Suprapubic skin (tissue), 4 donors: ENCODE measurements at places on chromosomes 6 and 20. TPM values are rescaled to one million over a fixed set of nuclear protein-coding genes. Genes with fewer than 3 reads are reported as not detected.

Gene NOTCH4
- total RNA-seq: 10.6 TPM

Gene CTSZ
- total RNA-seq: 33.4 TPM

DNA sequence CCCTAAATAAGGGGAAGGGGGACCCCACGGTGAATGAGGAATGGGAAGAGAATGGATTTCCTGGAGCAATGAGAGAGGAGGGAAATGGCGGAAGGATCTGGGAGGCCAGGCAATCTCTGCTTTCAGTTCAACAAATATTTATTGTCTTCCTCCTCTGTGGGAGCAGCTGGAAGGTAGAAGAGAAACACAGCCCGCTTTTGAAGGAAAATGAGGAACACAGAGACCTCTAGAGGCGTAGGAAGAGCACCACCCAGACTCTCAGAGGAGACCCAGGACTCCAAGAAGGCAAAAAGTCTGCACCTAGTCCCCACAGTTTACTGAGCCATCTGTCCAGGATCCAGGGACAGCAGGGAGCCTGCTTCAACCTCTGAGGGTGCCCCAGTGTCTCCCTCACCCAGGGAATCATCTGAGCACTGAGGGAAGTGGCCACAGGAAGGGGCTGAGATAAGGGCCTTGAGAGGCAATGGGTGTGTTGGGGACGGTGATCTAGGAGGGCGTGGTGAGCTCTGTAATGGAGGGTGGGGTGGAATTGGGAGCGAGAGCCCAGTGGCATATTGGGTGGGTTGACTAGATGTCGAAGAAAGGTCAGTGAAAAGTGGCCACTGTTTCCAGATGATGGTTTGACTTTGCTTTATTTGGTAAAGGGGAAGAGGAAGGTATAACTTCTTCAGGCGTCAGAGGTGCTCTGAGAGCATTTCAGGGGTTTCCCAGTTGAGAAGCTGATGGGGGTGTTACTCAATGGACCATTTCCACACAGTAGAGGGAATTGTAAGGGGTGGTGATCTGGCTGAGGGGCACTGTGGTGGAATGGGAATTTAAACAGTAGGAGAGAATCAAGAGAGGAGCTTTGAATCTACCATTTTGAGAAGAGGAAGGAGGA lies 610 bp downstream of the PSORS1C1 start:
- peak overlapping the region; percentile 35 for H3K4me3 ChIP-seq
- DNase-seq: no peak
- H3K4me1 ChIP-seq: peaks cover 53% of the 10 kb centered on the region
- H3K36me3 ChIP-seq: no peaks in the 10 kb centered on the region
- no peaks in the 10 kb centered on the region for H3K27me3 ChIP-seq
- peak overlapping the region; percentile 87 for H3K27ac ChIP-seq

DNA sequence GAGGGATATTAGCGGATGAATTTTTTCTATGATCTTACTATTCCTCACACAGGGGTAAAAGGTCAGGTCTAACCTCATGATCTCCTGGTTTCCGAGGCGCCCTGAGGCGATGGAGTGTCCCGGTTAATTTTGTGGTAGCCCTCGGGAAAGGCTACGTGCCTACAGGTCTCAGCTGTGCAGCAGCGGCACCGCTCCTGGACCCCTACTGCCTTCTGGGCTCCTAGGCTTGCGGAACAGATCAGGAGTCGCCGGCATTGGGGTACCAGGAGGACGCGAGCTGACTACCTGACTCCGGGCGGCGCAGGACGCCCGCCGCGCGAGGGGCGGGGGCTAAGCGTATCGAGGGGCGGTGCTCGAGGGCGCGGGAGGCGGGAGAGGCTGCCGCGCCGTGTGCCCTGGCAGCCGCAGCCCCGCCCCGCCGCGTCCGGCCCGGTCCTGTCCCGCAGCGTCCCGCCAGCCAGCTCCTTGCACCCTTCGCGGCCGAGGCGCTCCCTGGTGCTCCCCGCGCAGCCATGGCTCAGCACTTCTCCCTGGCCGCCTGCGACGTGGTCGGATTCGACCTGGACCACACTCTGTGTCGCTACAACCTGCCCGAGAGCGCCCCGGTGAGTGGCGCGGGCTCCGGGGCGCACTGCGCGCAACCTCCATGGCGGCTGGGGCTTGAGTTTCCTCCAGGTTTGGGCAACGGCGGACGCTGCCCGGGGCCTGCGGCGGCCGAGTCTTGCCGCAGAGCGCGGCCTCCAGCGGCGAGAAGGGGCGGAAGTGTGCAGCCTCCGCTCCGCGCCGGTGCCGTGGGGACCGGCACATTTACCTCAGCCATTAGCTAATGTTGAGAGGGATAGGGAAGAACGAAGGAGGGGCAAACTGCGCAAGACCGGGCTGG lies at the start of gene NT5DC1:
TSS of gene NT5DC1 (plus strand) at position 435 of the 883 bp plus-strand sequence. CDS start at position 513, 78 bp downstream.
- DNase-seq: peak; percentile 88
- H3K27ac ChIP-seq: peak within 1 kb of the TSS; percentile 95
- H3K4me3 ChIP-seq: peak within 1 kb of the TSS; percentile 92
- peaks cover 32% of the 10 kb centered on the region for H3K4me1 ChIP-seq

- H3K27me3 ChIP-seq: no peaks in the 10 kb centered on the region
- DNase-seq: no peak
- H3K4me1 ChIP-seq: no peaks in the 10 kb centered on the region
- H3K27ac ChIP-seq: no peak overlapping the region
- no peak overlapping the region for H3K4me3 ChIP-seq
These were observed 12.1 kb downstream of the CEP85L start for GRCh38 chr6:118639054-118639964.
